Amniotic stem cell (primary cell): ENCODE measurements at places on chromosomes 1 and 21.

GRCh38 chr1:88013485-88013884, 670.6 kb upstream of the PKN2 start:
- DNase-seq: no peak

GRCh38 chr1:177310326-177310725, 139.6 kb downstream of the BRINP2 start:
- no peak for DNase-seq

DNA sequence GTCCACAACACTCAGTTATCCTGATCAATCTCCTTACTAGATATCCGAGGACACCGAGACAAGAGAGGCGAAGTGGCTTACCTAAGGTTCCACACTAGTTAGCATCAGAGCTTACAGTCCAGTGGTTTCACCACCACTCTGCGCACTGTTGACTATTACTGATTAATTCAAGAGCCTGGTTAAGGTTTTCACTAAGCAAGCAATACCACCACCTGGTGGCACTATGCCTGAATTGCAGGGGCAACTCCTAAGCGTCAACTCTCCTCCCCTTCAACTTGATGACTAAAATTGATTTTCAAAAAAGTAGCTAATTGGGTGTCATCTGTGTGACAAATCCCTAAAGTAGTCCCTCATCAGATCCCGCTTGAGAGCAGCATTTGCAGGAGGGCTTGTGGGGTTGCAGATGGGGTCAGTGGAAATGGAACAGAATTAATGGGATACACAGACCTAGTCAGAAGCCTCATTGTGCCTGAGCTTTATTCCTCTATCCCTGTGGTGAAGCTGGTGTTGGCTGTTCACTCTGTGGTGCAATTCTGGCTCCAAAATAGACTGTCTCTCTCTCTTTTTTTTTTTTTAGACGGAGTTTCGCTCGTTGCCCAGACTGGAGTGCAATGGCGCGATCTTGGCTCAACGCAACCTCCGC, 9.1 kb downstream of the TTC22 start:
- DNase-seq: no peak

DNA sequence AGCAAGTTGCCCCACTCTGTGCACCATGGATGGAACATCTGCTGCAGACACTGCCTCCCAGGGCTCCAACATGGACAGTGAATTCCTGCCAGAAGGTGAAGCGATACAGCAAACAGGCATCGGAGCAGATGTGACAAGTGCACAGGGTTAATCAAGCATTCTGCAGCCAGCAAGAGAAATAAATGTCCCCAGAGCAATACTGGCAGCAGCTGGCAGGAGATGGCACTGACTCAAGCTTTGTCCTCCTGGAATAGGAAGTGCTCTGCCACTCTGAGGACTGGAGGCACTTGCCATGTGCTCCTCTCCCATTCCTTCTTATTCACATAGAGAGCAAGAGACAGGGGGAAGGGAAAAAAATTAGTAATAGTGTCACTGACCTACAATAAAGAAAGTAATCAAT, 402.7 kb upstream of the DAB1 start:
- DNase-seq: no peak

- DNase-seq: no peak
Observed at GRCh38 chr1:153698923-153699714, 20.6 kb downstream of the NPR1 start.

GRCh38 chr1:61171974-61172373, 89.6 kb downstream of the NFIA start:
- no peak for DNase-seq

DNA sequence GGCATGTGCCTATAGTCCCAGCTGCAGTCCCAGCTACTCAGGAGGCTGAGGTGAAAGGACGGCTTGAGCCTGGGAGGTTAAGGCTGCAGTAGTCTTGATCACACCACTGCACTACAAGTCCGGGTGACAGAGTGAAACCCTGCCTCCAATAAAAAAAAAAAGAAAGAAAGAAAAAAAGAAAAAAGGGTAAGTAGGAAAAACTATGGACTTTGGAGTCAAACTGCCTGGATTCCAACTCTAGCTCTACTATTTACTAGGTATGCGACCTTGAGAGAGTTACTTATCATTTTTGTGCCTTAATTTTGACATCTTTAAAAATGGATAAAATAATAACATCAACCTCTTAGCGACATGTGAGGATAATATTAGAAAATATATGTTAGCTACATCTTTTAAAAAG, 150.8 kb downstream of the SLC45A1 start:
- DNase-seq: no peak

- DNase-seq: no peak
Observed at GRCh38 chr21:42413500-42413899, 9.8 kb downstream of the UBASH3A start.

- peak; percentile 78 for DNase-seq
Observed at GRCh38 chr1:26378088-26378878, 5.7 kb upstream of the ZNF683 start.

DNA sequence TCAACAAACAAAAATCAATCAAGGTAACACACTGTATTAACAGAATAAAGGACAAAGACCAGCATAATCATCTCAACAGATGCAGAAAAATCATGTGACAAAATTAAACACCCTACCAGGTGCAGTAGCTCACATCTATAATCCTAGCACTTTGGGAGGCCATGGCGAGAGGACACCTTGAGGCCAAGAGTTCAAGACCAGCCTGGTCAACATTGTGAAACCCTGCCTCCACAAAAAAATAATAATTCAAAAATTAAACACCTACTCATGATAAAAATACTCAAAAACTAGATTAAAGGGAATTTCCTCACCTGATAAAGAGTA, 35.3 kb downstream of the PIK3R3 start:
- no peak for DNase-seq

DNA sequence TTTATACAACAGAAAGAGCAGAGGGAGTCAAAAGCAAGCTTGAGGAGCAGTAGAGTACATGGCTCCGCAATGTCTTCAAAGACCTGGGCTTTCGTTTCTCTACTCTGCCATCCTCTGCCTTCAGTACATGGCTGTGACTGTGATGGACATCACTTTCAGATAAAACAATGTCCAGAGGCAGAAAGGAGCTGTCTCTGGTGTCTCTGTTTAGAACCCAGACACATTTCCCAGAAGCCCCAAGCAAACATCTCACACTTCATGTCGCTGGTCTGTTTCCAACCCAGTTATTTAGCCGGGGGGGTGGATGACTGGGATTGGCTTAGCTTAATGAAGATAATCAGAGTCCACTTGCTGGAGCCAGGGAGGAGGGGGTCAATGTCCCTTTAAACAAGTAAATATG, 25.6 kb downstream of the SGIP1 start:
- no peak for DNase-seq

DNA sequence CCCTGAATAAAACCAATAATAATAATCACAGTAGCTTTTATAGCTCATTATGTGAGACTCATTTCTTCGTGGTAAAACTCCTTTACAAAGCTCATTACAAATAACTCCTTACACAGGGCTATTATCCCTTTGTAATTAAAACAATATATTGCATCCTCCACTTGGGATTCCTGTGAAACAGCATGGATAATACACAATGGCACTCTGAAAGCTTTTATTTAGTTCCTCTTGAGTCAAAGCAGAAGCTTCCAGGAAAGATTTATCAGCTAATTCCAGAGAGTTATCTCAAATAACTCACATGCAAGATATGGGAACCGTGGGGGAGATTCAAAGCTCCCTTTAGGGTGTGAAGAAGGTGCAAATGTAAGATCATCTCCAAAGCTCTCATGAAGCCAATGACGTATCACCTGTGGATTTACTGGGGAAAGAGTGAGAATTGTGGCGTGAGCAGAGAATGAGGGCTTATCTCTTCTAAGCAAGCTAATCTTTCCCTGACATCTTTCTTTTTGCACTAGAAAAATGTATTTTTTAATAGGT, 60.4 kb upstream of the GJA5 start:
- DNase-seq: no peak

DNA sequence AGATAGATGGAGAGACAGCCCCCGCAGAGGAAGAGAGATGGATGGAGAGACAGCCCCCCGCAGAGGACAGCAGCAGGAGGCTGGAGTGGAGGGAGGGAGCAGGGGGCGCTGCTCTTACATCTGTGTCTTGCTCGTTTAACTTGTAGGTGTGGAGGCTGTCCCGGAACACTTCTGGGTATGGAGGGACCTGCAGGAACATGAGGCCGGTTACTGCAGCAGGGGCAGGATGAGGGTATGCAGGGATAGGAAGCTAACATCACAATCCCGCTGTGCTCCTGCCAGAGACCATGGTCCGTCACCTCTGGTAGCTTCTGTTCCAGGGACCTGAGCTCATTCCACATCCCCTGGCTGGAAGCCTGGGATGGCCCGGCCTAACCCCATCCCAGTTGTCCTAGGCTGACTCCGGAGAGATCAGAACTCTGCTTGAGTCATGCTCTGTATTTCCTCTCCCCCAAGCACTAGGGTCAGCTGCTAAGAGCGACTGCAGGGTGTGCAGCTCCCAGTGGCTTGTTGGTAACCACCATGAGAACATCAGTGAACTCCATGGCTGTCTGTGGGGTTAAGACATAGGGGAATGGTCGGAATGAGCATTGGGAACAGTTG, 36.7 kb upstream of the GOLT1A start:
- no peak for DNase-seq

DNA sequence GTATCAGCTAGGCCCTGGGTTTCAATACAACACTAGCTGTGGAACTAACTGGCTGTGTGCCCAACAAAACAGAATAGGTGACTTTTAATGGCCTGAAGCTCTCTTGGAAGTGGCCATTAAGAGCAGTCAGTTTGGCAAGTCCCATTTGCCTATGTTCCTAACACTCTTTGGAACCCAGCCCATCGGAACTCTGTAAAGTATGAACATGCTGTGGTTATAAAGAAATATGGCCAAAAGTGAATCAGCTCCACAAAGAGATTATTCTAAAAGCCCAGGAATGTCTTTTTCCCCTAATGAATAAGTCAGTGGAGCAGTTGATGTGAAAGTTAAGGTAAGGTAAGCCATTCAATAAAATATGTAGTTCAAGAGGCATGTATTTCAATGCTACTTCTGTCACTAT, 223.7 kb upstream of the ADAMTS5 start:
- DNase-seq: no peak

DNA sequence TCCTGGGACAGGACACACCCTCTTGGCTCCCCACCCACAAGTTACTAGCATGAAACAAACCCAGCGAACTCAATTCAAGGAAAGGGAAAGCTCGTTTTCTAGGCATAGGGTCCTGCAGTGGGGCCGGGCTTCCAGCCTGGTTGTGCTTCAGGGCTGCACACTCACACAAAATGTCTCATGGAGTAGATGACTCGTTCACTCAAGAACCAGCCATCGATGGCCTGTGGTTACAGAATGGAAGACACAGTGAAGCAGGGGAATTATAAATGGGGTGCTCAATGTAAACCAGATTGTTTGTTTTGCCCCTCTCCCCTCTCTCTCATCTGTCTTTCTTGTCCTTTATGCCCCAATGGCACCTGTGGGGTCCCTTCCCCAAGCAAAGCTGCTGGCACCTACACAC, 56.0 kb upstream of the COX20 start:
- DNase-seq: no peak

DNA sequence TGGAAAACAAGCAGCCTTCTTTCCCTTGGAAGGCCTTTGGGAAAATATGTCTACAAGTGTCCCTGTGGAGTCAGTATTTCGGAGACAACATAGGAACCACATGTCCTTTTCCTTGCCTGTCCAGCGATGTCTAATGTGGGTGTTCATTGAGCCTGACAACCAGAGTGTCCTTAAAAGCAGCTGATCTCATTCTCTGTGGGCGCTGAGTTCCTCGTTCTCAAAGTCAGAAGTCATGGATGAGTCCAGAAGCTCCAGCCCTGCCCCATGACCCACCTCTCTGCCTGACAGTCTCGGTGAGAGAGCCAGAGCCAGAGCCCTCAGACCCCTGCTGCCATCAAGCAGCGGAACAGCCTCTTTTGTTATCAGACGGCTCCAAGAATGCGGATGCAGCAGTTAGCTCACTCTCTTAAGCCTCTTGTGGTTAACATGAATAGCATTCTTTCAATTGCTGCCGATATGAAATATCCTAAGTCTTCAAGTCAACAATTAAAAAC, 329.2 kb downstream of the TGFB2 start:
- no peak for DNase-seq

DNA sequence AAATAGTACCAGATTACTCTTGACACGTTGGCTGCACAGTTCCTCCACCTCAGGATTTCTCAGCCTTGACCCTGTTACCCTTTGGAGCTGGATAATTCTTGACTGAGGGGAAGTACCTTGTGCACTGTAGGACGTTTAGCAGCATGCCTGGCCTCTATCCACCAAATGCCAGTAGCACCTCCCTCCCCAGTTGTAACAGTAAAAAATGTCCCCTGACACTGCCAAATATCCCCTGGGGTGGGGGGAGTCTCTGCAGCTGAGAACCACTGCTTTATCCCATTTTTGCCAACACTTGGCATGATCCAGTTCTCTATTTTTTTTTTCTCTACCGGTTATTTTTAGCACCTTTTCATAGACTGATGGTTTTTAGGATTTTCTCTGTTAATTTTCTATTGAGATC, 34.0 kb downstream of the C1orf198 start:
- no peak for DNase-seq

- DNase-seq: no peak
Observed at GRCh38 chr1:39733161-39733560, 5.5 kb upstream of the PPIE start.

DNA sequence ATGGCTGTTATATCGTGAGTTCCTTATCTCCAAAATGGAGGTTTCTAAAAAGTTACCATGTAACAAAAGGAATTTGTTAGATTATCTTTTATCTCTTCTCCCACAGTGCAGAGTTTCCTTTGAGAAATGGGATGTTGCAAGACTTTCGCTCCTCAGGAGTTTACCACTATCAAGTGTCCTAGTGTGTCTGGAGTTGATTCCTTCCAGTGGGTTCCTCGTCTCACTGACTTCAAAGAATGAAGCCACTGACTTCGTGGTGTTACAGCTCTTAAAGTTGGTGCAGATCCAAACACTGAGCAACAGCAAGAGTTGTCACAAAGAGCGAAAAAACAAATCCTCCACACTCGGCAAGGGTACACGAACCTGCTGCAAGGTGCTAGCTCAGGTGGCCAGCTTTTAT, 37.0 kb downstream of the SPAG17 start:
- DNase-seq: no peak

DNA sequence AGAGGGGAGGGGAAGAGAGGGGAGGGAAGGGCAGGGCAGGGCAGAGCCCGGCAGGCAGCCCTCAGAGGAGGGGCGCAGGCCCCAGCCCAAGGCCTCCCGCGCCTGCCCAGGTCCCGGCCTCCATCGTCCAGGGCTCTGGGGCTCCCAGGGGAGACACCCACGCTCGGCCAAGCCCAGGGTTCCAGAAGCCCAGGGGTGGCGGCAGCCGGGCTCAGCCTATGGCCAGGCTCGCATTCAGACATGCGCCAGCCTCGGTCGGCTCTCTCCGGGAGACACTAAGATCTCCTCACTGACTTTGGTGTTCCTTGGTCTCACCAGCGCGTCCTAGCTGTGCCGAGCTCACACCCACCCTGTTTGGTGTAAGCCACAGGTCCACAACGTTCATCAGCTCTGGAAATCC, 7.1 kb upstream of the ANKRD65 start:
- no peak for DNase-seq
